Naive B cell (primary cell): ENCODE measurements at places on chromosomes 7 and 10. TPM values are rescaled to one million over a fixed set of nuclear protein-coding genes. Genes with fewer than 3 reads are reported as not detected.
A peak's percentile ranks its signal among the peaks of the same experiment; 100 is the strongest.

TMEM213 gene
- not detected for polyA plus RNA-seq

LCOR gene
- polyA plus RNA-seq = 58.1 TPM

DNA sequence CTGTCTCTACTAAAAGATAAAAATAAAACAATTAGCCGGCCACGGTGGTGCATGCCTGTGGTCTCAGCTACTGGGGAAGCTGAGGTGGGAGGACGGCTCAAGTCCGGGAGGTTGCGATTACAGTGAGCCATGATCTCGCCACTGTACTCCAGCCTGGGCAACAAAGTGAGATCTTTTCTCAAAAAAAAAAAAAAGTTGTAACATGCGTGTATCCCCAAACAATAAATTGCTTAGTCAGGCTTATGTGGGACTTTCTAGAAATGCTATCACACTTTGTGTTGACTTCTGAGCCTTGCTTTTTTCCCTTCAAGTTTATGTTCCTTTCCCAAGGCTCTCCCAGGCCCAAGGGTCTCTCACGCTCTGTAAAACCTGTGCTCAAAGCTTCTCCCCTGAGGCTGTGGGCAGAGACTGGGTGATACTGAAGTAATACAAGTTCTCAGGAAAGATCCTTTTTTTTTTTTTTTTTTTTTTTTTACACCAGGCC, 88.0 kb upstream of the TNS3 start:
- H3K4me3 ChIP-seq = peak overlapping the region; percentile 90
- H3K36me3 ChIP-seq = no peaks in the 10 kb centered on the region
- DNase-seq = peak; percentile 40
- peaks cover 65% of the 10 kb centered on the region for H3K4me1 ChIP-seq

DNA sequence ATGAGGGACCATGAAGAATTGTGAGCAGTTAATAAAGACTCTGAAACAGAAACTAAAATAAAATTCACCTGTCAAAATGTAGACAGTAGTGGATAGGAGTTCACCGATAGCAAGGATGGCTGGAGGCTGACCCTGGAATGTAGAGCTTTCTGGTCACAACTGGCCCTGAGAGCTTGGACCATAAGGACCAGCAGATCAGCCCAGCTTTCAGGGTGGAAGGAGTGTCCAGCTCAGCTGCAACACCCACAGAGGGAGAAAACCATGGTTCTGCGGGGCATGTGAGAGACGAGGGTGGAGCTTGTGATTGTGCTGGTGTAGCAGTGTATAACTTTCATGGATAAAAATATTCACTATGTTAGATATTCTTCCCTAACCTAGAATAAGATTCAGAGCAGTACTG, 199.9 kb downstream of the KCND2 start:
- no peaks in the 10 kb centered on the region for H3K27me3 ChIP-seq
- no peaks in the 10 kb centered on the region for H3K36me3 ChIP-seq
- no peak for DNase-seq
- no peak overlapping the region for H3K27ac ChIP-seq
- no peak overlapping the region for H3K4me3 ChIP-seq

GRCh38 chr7:69615685-69616084, 17.4 kb downstream of the AUTS2 start:
- no peaks in the 10 kb centered on the region for H3K36me3 ChIP-seq
- no peak overlapping the region for H3K4me3 ChIP-seq
- no peak overlapping the region for H3K27ac ChIP-seq
- H3K4me1 ChIP-seq = peaks cover 7% of the 10 kb centered on the region
- no peak for DNase-seq
